ENCODE measurements at places on chromosomes 3 and 15.

DNA sequence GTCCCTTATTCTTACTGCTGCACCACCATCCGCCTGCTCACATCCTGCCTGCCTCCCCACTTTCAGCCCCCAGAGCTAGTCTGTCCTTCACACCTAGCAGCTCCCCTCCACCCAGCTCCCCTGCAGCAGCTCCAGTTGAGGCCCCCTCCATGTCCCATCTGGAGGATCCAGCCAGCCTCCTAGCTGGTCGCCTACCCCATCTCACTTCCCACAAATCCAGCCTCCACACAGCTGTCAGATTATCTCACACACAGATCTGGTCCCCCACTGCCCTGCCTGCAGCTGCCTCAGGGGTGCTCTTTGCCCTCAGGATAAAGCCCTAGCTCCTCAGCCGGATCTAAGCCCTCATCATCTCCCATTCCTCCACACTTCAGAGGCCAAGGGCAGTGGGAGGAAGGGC, 8.8 kb upstream of the SEMA7A start:
- DNase-seq = no peak

GRCh38 chr3:171229173-171229572, 202.7 kb upstream of the SLC2A2 start:
- no peak for DNase-seq

- DNase-seq = no peak
These were observed 214.5 kb downstream of the NTRK3 start for GRCh38 chr15:88042047-88042446.

DNA sequence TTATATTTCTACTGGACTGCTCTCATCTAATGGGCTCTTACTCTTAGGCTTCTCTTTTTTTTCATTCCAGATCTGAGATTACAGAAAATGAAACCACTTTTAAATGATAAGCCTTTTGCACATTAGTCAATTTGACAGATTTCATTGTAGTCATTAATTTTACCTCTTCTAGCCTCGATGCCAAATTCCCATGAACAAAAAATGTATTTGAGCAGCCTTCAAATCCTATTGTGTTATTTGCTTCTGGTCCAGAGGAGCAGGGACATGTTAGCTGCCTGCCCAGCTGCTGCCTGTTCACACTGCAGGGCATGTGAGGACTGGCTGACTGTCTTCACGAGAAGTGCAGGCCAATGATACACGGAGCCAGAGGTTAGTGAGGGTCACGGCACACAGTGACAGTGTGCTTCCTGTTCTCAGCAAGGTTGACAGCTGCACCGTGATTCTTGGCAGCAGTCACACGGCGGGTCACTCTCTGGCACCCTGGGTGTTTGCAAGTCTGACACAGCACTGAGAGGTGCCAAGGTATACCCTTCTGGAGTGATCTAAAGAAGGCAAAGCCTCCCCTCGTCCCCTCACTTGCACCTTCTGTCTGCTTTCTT, 40.8 kb downstream of the KAT2B start:
- peak; percentile 42 for DNase-seq

DNA sequence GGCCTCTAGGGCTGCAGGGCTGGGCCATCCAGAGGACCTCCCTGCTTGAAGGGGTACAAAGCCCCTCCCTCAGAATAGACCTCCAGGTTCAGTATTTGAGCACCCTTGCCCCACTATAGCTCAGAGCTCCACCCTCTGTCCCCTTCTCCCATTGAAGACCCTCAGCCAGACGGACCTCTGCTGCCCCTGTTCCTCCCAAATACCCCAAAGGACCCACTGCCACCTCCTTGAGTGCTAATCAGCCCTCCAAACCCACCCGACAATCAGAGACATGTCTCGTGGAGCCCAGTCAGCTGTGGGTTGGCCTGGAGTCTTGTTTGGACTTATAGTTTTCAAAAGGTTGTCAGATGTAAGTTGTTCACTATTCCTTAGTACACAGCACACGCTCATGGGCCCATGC, 161.1 kb downstream of the UACA start:
- DNase-seq = no peak

- DNase-seq = no peak
These were observed 21.6 kb downstream of the P3H2 start for GRCh38 chr3:190099099-190099498.

DNA sequence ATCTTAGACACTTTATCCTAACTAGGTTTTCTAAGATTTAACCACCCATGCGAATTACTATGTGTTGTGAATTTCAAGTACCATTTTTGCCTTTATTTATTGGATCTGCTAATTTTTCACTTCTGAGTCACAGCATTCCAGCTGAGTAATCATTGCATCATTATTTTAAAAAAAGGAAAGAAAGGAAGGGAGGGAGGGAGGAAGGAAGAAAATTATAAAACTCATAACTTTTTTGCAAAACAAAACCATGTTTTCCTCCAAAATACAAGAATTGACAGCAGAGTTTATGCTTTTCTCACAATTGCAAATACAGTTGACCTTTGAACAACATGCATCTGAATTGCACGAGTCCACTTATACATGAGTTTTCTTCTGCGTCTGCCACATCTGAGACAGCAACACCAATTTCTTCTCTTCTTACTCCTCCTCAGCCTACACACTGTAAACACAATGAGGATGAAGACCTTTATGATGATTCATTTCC, 651.4 kb upstream of the NECTIN3 start:
- DNase-seq = no peak

DNA sequence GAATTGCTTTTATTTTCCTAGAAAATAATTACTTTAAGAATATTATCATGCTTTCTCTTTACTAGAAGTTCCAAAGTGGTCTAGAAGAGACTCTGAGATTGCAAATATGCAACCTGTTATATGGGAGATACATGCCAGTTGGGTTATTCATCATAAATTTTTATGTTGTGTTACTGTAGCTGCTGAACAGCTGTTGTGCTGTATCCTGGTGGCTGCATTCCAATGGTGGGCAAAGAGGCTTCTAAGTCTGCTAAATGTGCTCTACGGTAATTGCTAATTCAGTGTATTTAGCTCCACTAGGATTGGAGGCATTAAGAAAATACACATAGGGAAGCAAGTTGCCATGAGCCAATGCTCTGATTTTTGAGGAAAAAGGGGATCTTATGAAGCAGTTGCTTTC, 409.0 kb downstream of the TUSC7 start:
- DNase-seq = no peak

DNA sequence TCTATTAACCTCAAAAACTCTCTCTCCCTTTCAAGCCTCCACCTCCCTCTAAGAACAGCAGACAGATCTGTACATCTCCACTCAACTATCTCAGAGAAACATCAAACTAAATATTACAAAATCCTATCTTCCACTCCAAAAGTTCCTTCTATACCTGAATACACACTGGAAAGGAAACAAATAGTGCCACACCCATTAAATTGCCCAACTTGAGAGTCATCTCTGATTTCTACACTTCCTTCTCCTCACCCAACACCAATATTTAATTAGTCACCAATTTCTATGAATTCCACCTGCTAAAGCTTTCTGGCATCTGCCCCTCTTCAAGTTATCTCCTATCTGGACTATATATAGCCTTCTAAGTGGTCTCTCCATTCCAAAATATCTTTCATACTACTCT, 65.8 kb downstream of the PEAK1 start:
- DNase-seq = no peak

GRCh38 chr3:85567071-85567676, 608.4 kb downstream of the CADM2 start:
- peak; percentile 40 for DNase-seq

DNA sequence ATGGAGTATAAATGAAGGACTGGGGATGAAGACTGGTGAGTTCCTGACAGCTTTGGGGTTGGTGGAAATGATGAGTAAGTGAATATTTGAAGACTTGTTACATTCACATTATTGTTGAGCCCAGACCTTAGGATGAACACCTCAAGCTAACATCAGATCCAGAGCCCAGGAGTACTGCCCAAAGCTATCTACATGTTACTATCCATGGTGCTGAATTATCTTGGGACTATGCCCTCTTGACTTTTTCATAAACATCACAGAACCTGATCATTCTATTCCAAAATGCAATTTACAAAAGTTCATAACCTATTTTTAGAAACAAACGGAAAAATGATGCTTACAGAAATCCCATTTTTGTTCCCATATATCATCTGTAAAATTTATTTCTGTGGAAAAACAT, 613.3 kb downstream of the TUSC7 start:
- no peak for DNase-seq

DNA sequence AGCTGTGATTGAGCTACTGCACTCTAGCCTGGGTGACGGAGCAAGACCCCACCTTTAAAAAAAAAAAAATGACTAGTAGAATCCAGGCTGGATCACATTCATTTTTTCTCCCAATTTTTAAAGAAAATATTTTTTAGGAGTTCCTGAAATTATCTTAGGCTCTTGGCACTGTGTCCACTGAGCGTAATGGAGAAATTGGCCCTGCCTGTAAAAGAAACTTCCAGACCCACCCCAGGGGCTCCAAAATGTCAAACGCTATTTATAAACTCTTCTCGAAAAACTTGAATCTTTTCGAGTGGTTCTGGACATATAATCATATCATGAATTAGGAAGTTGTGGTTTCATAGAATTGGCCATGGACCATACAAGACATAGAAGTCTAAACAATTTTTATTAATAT, 300.2 kb upstream of the RGMA start:
- DNase-seq = no peak

- no peak for DNase-seq
These were observed at the start of gene FETUB for GRCh38 chr3:186639778-186640472. Gene FETUB, plus strand, starts transcription at chr3:186640399. Its CDS starts 62 bp downstream, at chr3:186640461.

GRCh38 chr15:85443593-85444087, 63.2 kb downstream of the AKAP13 start:
- peak; percentile 53 for DNase-seq

DNA sequence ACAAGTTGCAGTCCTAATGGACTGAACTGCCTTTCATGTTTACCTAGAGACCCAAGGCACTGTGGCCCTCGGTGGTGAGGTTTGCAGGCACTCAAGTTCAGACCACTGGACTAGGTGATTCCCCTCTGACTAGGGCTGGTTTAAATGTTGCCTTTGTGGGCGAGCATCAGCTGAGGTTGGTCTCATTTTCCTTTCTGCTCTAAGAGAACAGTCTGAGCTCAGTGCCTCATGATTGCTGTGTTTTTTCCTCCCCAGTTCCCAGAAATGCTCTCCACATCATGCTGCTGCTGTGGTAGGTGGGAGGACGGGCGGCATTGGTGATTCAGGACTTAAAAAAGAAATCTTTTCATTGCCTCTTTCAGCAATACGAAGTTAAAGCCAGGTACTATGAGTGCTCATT, 237.2 kb downstream of the MBNL1 start:
- DNase-seq = no peak

DNA sequence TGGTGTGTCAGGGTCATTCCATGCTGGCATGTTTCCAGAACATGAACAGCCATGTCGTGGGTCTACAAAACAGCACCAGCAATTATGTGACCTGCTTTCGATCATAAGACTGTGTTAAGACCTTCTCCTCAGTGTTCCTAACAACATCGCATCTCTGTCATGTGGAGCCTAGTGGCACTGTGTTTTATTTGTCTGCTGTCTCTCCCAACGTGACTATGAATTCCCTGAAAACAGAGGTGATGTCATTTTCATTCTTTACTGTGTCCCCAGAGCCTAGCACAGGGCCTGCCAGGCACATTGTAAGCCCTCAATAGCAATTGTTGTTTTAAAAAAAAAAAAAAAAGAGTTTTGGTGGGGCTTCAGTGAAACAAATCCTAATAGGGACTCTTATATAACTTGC, 94.2 kb upstream of the IL12A start:
- no peak for DNase-seq

- no peak for DNase-seq
These were observed 44.0 kb downstream of the EIF4E3 start for GRCh38 chr3:71681224-71681668.

DNA sequence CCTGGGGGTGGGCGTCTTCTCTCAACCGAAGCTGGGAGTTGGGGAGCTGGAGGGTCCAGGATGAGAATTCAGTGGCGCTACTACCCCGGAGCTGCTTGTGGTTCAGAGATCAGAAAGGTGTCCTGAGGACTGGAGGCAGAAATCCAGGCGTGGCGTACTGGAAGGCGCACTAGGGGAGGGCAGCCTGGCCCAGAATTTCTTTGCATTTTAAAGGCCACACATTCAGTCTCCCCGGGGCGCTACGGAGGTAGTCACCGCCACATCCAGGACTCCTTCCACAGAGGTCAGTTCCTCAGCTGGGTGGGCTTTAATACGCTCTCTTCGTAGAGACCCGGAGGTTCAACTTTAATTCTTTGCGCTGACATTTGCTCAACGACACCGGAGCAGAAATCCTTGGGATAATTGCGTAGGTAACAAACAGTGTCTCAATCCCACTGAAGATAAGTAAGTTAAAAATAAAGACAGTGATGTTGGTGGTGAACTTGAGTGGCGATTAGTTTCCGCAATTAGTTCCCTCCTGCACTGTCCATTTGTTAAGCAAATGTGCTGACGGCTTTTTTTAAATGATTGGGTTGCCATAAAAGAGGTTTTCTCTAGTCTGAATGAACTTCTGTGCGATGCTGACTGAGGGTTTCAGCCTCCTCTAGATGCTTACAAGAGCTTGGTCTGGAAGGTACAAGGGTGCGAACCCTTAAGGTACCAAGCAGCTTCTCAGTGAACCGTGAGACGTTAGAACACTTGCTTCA, 535 bp downstream of the MCTP2 start:
- DNase-seq = no peak

GRCh38 chr3:184610245-184610871, 48.8 kb downstream of the EPHB3 start:
- no peak for DNase-seq

- peak; percentile 89 for DNase-seq
These were observed 9.3 kb downstream of the VEPH1 start for GRCh38 chr3:157493627-157494550.

DNA sequence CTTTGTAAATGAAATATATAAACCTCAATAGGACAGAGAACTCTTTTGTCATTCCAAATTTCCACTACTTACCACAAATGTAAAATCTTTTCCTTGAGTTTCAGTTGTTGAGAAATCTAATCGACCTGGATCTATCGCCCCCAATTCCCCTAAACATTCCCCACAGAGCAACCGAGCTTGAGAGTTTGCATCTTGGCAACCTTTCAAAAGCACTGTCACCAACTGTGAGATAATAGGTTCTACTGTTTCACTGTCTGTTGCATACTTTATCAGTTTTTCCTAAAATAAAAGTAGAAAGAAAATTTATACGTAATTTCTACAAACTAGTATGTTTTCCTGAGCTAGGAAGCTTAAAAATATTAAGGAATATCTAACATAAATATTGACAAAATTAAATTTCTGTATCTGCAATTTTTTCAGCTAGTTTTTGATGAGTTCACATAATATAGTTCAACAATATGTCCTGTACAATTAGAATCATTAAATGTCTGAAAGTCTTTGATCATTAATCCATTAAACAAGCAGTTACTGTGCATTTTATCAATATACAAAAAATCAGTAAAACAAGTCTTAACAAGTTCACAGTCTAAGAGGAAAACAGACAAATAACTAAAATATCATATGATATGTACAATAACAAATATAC, 54.5 kb downstream of the ATR start:
- peak; percentile 8 for DNase-seq

- no peak for DNase-seq
These were observed 333.5 kb upstream of the RGMA start for GRCh38 chr15:93422476-93422875.

GRCh38 chr3:195209847-195210265, 61.1 kb downstream of the XXYLT1 start:
- no peak for DNase-seq

- DNase-seq = no peak
These were observed 22.0 kb downstream of the GASK1A start for GRCh38 chr3:43001094-43001553.
